ENCODE measurements at places on chromosomes 1 and 21. TPM values are rescaled to one million over a fixed set of nuclear protein-coding genes. Genes with fewer than 3 reads are reported as not detected.

GRCh38 chr1:12621346-12622335 is 3.6 kb upstream of the DHRS3 start:
- H3K4me1 ChIP-seq = peaks cover 41% of the 10 kb centered on the region
- no peaks in the 10 kb centered on the region for H3K36me3 ChIP-seq
- H3K4me3 ChIP-seq = no peak overlapping the region
- no peak overlapping the region for H3K27ac ChIP-seq
- no peak for DNase-seq

- no peak overlapping the region for H3K27ac ChIP-seq
- H3K4me1 ChIP-seq = peaks cover 4% of the 10 kb centered on the region
- H3K27me3 ChIP-seq = no peaks in the 10 kb centered on the region
Observed at GRCh38 chr1:17531682-17532487, 7.6 kb upstream of the ARHGEF10L start.

- no peak for DNase-seq
- H3K4me1 ChIP-seq = no peaks in the 10 kb centered on the region
- no peaks in the 10 kb centered on the region for H3K27me3 ChIP-seq
- H3K36me3 ChIP-seq = peaks cover 27% of the 10 kb centered on the region
- H3K4me3 ChIP-seq = no peak overlapping the region
Observed at GRCh38 chr1:246588159-246588721, 22.0 kb downstream of the CNST start.

DNA sequence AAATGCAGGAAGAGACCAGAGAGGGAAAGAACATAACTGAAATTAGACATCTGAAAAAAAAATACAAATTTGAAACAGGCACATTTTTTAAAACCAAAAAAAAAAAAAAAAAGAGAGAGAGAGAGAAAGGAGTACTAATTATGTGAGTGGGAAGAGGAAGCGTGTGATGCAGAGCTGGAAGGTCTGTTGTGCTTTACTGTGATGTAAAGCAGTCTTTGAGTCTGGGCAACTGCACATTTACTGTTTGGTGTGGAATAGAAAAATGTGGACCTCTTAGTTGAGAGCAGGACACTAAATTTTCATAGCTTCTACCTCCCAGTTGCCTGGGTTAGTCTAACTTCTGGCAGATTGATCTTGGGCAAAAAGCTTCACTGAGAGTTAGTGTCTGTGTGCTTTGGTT is 16.5 kb downstream of the LHX9 start:
- H3K36me3 ChIP-seq = no peaks in the 10 kb centered on the region
- no peak for DNase-seq
- peaks cover 38% of the 10 kb centered on the region for H3K27me3 ChIP-seq
- no peak overlapping the region for H3K27ac ChIP-seq
- H3K4me1 ChIP-seq = peaks cover 4% of the 10 kb centered on the region
- H3K4me3 ChIP-seq = no peak overlapping the region

DNA sequence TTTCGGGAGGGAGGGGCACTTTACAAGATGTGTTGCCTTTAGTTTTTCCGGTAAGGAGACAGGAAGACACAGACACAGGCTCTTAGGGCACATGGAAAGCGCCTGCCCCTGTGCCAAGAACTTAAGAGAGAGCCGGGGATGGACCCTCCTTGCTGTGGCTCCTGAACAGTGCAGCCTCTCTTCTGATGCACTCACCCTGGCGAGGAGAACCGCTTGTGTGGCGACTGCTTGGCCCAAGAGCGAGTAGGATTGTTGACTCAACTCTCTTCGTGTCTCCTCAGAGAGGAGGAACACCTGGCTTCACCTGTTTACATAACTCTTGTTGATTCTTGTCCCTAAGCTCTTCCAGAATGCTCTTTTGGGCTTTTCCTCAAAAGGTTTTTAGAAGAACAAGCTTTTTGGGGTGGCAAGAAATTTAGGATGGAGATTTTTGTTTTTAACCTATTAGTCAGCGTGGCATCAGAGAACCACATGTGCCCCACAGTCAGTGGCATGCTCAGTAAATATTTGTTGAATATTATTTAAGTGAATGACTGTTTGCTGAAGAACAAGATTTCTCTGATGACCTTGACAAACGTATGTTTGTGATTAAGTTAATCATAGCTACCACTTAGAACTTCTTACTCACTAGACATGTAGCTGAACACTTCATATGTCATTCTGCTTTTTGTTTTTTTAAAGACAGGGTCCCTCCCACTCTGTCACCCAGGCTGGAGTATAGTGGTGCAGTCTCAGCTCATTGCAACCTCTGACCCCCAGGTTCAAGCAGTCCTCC is 60.6 kb downstream of the NFIA start:
- peaks cover 5% of the 10 kb centered on the region for H3K27me3 ChIP-seq
- peaks cover 3% of the 10 kb centered on the region for H3K4me1 ChIP-seq
- no peak overlapping the region for H3K4me3 ChIP-seq
- no peak for DNase-seq
- no peaks in the 10 kb centered on the region for H3K36me3 ChIP-seq
- no peak overlapping the region for H3K27ac ChIP-seq

DNA sequence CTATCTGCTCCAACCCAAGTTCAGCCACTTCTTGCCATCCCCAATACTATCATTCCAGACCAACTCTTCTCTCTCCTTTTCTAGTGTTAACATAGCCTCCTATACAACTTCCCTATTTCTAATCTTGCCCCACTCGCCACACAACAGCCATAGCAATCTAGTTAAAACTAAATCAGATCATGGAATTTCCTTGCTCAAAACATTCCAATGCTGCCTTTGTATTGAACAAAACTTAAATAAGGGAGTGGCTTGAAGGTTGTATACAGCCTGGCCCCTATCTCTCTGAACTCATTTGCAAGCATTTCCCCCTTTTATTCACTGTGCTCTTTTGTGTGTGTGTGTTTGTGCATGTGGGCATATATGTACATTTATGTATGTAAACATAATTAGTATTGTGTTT is 118.1 kb upstream of the SGIP1 start:
- no peak overlapping the region for H3K27ac ChIP-seq
- no peaks in the 10 kb centered on the region for H3K4me1 ChIP-seq
- no peak for DNase-seq

GRCh38 chr1:44905276-44905675 is 62.2 kb upstream of the PTCH2 start:
- no peaks in the 10 kb centered on the region for H3K4me1 ChIP-seq
- H3K36me3 ChIP-seq = no peaks in the 10 kb centered on the region
- no peak overlapping the region for H3K27ac ChIP-seq

The SEC16B gene
- total RNA-seq = not detected
